ENCODE measurements at places on chromosomes 7 and 10. TPM values are rescaled to one million over a fixed set of nuclear protein-coding genes. Genes with fewer than 3 reads are reported as not detected.

Gene SPDYE16
- total RNA-seq = 0.22 TPM

DNA sequence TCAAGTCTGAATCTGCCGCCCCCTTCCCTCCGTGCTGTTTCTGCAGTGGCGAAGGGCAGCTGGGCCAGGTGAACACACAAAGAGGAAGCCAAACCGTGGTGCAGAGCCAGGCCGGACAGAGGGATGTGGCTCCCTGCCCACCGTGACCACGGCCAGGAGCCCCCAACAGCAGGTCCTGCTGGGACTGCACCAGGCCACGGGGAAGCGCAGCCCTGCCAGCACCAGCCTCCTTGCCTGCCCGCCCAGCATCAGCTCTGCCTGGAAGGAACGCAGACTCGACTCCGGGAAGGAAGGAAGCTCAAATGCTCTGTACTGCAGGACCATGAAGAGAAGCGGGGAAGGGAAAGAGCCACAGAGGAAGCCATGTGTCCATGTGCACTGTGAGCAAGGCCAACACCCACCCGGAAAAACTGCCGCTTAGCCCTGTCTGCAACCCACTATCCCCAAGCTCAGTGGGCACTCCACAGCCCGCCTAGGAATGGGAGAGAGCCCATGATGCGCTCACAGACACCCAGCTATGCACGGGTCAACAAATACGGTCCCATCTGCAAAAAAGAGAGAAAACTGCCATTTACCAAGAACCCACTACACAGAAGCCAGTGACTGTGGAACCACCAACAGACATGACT, 19.0 kb downstream of the GPER1 start:
- no peaks in the 10 kb centered on the region for H3K36me3 ChIP-seq
- peaks cover 33% of the 10 kb centered on the region for H3K4me1 ChIP-seq
- H3K27me3 ChIP-seq = no peaks in the 10 kb centered on the region

DNA sequence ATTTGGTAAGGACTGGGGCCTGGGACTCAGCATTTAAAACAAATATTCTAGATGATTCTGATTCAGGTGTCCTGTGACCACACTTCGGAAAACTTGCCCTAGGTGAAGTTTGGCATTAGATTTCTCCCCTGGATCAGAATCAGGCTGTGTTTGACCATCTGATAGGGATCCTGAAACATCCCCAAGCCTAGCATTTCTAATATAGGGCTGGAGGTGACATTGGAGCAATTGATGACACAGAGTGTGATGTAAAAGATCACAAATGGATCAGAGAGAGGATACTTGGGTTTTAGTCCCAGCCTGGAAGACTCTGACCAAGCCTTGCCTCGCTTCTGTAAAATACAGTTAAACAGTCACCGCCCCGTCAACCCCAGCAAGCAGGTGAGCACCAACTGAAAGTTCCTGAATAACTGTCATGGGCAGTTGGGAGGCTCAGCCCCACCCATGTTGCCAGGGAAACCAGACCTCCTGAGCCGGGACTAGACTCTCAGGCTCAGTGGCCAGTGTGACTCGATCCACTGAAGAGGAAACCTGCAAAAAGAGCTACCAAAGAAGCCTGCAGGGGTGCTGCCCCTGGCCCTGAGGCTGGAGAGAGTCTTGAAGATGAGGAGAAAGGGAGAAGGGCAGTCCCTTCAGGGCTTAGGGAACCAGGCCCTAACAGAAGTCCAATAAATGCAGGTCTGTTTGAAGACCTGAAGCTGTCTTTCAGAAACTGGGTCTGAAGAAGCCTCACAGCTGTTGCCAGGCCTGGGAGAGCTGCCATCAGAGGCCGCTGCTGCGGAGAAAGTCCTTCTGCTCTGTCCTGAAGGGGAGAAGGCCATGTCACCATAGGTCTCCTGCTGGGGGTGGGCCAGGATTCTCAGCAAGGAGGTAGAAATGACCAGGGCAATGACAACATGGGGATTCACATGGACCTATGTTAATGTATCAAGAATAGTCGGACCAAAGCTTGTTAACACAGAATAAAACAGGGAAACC, 126.1 kb upstream of the KCNMA1 start:
- H3K4me1 ChIP-seq = no peaks in the 10 kb centered on the region
- no peaks in the 10 kb centered on the region for H3K36me3 ChIP-seq
- DNase-seq = peak; percentile 17
- no peak overlapping the region for H3K27ac ChIP-seq
- no peak overlapping the region for H3K4me3 ChIP-seq
- H3K27me3 ChIP-seq = peaks cover 4% of the 10 kb centered on the region

DNA sequence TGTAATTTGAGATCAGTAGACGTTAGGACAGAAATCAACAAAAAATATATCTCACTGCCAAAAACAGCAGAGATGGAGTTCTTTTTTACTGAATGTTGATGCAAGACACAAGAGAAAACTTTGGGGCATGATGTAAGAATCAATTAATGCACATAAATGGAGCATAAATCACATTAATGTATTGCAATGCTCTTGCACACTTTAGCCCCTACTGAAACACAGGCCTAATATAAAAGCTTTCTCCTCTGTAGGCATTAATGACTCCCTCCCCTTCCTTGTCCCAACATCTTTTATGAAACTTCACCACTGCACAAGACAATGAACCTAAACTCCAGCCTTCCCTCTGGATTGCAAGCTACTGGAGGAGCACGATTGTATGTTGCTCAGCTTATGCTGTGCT, 58.8 kb downstream of the CACNA2D1 start:
- no peaks in the 10 kb centered on the region for H3K36me3 ChIP-seq
- no peak for DNase-seq
- H3K27ac ChIP-seq = no peak overlapping the region
- H3K4me3 ChIP-seq = no peak overlapping the region

GRCh38 chr7:78673272-78673671, 780.2 kb downstream of the MAGI2 start:
- no peaks in the 10 kb centered on the region for H3K4me1 ChIP-seq
- H3K4me3 ChIP-seq = no peak overlapping the region
- no peak for DNase-seq
- no peak overlapping the region for H3K27ac ChIP-seq
- no peaks in the 10 kb centered on the region for H3K27me3 ChIP-seq
- no peaks in the 10 kb centered on the region for H3K36me3 ChIP-seq
